ENCODE measurements at places on chromosomes 7 and 10. TPM values are rescaled to one million over a fixed set of nuclear protein-coding genes. Genes with fewer than 3 reads are reported as not detected.

GRCh38 chr10:133448120-133448519, 5.6 kb upstream of the SCART1 start:
- no peak for DNase-seq

GRCh38 chr7:107173691-107174406, 5.0 kb downstream of the HBP1 start:
- no peak for DNase-seq

DNA sequence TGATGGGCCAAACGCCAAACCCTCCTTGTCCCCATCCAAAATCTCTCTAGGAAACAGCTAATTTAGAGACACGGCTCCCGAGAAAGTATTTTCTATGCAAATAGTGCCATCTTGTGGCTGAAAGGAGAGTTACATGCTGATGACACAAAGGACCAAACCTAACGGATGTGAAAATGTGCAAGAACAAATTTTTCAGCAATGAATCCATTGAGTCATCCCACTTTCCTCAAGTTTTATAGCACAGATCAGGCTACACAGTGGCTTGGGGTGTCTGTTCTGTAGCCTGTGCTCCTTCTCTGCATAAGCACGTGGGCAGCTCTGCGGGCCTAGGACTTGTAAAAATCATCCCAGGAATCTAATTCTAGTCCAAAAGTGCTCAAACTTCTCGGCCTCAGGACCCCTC, 154.8 kb upstream of the PRR15 start:
- peak; percentile 80 for DNase-seq

- DNase-seq = no peak
These were observed 92.9 kb downstream of the MYL10 start for GRCh38 chr7:101536232-101536631.

DNA sequence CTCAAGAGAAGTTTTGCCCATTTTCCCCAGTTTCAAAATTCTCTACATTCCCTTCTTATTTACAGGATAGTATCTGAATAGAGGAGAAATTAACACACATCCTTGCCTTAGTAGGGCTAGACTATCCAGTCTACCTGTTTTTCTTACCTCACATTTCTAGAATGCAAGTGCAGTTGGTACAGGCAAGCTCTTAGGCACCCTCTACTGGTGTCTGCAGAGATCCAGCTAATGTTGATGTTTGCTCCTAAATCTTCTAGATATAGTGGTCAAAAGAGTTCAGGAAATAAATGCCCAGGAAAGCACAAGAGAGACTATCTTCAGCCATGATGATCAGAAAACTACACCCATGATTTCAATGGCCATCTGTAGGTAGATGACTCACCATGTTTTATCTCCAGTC, 205.3 kb downstream of the HTR7 start:
- DNase-seq = no peak

GRCh38 chr10:103896225-103896624, 21.8 kb downstream of the STN1 start:
- DNase-seq = no peak

GRCh38 chr10:128384831-128385230, 258.6 kb upstream of the MKI67 start:
- no peak for DNase-seq

DNA sequence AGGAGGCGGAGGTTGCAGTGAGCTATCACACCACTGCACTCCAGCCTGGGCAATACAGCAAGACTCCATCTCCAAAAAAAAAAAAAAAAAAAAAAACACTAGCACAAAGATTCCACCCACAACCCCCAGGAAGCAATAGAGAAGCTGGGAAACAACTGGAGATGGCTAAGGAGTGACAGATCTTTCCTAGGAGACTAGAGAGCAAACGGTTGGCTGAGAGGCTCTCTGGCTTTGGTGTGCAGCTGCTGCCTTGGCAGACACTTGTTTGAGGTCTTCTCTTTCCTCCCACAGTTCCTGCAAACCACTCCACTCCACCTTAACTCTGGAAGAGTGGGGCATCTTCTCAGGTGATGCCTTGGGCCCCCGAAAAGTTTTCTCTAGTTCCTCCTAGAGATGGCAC, 78.5 kb upstream of the LANCL2 start:
- DNase-seq = no peak

GRCh38 chr7:148400101-148400500, 190.5 kb upstream of the C7orf33 start:
- no peak for DNase-seq

GRCh38 chr10:44752451-44753441, 158.4 kb upstream of the TMEM72 start:
- no peak for DNase-seq

GRCh38 chr7:25287291-25287690, 59.0 kb upstream of the NPVF start:
- DNase-seq = no peak

GRCh38 chr10:117768333-117769042, 225.9 kb downstream of the EMX2 start:
- DNase-seq = no peak

- DNase-seq = no peak
These were observed 39.0 kb downstream of the HTR5A start for GRCh38 chr7:155109121-155109520.

Gene FEZF1
- polyA plus RNA-seq = not detected

Gene ELFN1
- not detected for polyA plus RNA-seq

Gene STK31
- 0.45 TPM for polyA plus RNA-seq

Gene CARD11
- polyA plus RNA-seq = 5.4 TPM

Gene SLC13A1
- polyA plus RNA-seq = not detected

Gene GNAT3
- 0.81 TPM for polyA plus RNA-seq
